ENCODE measurements at places on chromosomes 7 and 10.

DNA sequence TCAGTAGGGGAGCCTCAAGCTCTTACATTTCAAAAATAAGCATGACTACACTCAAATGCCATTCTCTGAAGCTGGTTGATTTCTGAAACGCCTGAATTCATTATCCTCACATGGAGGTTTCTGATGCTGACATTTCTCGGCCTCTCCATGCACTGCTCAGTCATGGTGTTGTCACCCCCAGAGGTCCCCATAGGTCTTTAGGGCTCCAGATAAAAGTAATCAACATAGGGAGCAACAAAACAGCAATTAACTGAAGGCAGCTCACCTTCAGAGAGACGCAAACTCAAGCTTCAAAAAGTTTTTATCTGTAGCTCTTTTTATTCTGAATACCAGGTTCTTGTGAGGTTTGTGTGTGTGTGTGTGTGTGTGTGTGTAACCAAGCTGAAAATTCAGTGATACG, 223.2 kb upstream of the LRRN3 start:
- DNase-seq = no peak

GRCh38 chr10:33143160-33143728, 185.2 kb upstream of the ITGB1 start:
- no peak for DNase-seq

- no peak for DNase-seq
These were observed 367.7 kb upstream of the SHH start for GRCh38 chr7:156179872-156180390.

DNA sequence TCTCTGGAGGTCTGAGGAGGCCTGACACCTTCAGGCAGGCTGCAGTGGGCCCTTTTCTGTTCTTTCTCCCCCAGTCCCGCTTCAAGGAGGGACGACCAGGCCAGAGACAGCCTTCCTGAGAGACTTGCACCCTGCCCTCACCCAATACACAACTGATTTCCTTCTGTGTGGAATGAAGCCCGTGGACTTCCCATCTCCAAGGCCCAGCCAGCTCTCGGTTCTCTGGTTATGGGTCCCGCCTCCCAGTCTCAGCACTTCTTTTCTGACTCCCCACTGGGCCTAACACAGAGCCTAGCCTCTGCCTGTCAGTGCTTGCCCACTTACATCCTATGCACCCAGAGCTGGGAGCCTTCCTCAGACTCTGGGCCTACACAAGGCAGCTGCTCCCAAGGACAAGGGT, 24.1 kb upstream of the ADCYAP1R1 start:
- no peak for DNase-seq

GRCh38 chr10:31683682-31684081, 244.9 kb downstream of the ARHGAP12 start:
- no peak for DNase-seq

DNA sequence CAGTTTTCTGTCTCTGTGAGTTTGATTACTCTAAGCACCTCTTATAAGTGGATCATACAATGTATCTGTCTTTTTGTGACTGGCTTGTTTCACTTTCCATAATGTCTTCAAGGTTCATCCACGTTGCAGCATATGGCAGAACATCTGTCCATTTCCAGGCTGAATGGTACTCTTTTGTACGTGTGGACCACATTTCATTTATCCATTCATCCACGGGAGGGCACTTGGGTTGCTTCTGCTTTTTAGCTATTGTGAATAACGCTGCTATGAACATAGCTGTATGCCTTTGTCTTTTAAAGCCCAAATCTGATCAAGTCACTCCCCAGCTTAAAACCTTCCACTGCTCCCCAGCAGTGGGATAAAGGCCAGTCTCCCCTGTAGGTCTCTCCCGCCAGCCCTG, 31.5 kb downstream of the EGFR start:
- no peak for DNase-seq

DNA sequence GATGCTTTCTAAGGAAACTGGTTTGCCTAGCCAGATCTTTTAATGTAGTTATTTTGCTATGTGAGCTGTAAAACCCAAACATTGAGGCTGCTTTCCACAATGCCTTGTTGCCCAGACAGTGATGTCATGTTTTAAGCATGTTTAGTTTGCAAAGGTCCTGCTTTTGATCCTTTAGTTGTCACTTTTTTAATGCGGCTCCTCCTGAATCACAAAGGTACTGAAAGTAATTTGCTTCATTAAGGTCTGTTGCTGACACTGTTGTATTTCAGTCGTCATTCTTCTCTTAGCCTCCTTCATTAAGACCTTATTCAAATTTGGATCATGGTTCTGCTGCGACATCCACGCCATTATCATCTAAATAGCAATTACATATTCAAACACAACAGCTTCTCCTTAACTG, 10.6 kb downstream of the RPA3 start:
- no peak for DNase-seq

GRCh38 chr10:102596506-102596971, 47.7 kb upstream of the TRIM8 start:
- no peak for DNase-seq

DNA sequence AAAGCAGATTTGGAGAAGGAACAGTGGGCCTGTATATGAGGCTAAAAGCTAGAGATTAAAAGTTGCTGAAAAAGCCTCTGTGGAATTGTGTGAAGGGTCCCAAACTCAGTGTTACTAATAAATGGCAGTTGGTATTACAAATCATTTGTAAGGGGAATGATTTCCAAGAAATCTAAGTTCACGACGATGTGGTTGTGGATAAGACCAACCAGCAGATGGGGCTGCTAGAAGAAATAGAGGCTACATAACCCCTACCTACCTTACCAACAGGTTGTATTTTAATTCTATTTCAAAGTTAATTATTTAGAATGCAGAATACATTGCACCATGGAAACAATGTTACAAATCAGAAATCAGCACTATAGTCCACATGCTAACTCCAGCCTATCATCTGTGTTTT, 377.1 kb downstream of the HPSE2 start:
- no peak for DNase-seq

DNA sequence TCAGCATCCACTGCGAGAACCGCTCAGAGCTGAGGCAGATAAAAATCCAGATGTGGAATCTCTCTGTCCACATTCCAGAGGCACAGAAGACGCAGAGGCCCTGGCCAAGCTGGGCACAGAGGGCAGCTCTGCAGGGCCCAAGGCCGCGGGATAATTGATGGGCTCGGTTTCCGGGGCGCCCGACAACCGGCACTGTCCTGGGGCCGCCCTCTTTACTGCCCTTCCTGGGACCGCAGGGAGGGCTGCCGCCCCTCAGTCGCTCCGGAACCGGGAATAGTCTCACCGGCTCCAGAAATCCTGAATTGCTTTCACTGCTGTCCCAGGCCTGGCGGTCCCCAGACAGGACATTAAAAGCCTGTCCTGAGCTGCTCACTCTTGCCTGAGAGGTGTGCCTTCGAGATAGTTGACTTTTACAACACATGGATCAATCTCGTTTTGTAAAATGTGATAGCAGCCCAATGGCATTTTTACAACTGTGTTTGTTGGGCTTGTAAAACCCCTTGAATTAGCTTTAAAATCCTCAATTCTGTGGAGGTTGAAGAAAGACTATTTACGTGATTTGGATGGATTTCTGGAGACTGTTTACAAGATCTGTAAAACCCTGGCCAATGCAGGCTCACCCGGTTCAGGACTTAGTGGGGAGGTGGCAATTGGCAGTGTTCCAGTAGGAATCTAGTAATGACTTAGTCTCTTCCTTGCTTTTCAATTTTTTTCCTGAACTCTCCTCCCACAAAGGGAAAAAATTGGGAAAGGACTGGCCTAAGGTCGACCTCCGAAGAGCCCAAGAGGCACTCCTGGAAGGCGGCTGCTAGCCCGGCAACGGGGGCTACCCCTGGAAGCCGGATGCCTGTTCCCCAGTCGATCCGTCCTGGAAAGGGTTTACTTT, 1.4 kb upstream of the HOXA6 start:
- no peak for DNase-seq

DNA sequence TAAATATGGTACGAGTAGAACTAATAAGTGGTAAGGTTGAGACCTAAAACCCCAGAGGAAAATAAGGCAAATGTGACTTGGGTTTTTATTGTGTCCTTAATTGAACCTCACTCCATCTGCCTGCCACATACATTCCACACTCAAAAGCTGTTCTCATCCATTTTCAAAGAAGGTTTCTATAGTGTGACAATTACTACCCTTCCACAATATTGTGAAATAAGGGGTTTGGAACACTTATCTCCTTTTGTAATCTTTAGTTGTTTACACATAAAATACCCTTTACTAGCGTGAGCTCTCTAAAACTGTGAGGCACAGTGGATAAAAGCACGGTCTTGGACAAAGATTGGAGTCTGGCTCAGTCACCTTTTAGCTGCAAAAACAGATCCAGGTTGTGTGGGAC, 166.6 kb downstream of the THSD7A start:
- DNase-seq = no peak

- DNase-seq = no peak
These were observed 58.6 kb upstream of the ZPBP start for GRCh38 chr7:50151661-50152060.

- DNase-seq = no peak
These were observed 162.6 kb downstream of the SH2D4B start for GRCh38 chr10:80700252-80700651.

GRCh38 chr7:100822236-100823139, 4.8 kb downstream of the EPHB4 start:
- DNase-seq = no peak

GRCh38 chr10:108319434-108320222, 1155.1 kb upstream of the SORCS1 start:
- no peak for DNase-seq

DNA sequence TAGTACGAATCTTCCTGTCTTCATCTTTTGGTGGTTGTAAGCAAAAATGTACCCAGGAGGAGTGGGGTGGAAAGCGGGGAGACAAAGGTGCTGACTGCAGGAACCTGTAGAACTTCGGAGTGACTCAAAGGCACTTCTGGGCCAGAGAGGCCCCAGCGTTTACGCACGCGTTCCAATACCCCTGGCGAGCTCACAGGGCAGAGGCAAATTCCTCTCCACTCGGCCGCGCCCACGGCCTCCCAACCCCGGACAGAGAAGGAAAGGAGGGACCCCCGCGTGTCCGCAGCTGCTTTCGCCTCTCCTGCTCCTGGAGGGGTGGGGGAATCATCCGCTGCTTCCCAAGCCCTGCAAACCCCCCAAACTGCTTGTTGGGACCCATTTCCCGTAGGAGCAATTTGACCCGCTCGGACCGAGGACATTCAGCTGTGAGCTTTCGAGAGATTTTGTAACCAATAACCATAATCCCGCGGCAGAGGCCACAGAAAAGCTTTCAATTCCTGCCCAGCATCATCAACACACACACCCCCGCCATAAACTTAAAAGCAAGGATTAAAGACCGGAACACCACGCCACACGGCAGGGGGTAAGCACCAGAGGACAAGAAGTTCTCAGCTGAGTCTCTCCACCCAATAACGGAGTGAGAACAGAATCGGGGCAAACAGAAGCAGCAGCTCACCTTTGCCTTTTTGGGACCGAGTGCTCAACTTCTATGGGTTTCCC, 2.3 kb downstream of the IGF2BP3 start:
- no peak for DNase-seq

- DNase-seq = peak; percentile 4
These were observed 707 bp upstream of the C1GALT1 start for GRCh38 chr7:7181519-7182155.

GRCh38 chr7:47520406-47520805, 61.5 kb downstream of the TNS3 start:
- no peak for DNase-seq

DNA sequence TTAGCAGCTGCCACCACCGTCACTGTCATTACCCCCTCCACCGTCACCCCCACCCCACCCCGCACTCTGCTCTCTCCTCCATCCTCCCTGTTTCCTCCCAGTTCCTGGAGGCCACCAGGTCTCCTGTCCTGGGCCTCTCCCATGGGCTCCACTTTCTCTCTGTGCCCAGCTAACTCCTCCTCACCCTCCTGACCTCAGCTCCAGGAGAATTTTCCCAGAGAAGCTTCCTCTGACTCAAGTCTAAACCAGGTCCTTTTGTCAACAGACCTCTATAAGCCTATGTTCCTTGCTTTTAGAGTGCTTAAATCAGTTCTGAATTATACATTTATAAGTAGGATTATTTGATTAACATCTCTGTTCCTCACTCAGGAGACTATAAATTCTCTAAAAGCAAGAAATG, 150.0 kb downstream of the ARHGAP12 start:
- DNase-seq = no peak

DNA sequence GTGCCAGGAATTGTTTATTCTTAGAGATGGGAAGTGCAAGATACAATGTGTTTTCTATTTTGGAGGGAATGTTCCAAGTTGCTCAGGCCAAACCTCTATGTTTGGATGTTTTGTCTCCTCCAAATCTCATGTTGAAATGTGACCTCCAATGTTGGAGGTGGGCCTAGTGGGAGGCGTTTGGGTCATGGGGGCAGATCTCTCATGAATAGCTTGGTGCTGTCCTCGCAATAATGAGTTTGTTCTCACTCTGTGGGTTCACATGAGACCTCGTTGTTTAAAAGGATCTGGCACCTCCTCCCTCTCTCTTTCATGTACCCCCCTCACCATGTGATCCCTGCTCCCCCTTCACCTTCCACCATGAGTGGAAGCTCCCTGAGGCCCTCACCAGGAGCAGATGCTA, 8.3 kb upstream of the GDF10 start:
- no peak for DNase-seq

DNA sequence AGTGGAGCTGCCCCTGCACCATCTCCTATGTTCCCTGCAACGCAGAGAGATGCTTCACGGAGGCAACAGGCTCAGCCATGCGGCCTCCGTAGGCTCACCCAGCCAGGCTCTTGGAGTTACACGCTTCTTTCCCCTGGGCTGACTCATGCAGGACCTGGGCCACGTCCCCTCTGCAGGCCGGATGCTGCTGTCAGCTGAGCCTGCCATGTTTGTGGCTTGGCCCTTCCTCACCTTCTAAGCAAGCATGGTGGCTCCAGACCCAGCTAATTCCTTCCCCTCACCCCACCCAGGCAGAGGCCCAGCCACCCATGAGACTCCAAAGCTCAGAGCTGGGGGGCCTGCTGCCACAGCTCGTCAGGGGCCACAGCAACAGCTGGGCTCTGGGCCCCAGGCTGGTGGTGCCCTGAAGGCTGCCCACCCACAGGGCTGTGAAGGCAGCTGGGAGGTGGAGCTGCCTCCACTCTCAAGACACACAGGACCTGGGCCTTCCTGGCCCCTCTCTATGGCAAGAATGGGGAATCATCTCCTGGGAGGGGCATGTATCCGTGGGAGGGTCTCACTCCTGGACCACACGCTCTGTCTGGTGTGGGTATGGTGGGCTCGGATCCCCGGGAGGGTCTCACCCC, 219.6 kb downstream of the ELFN1 start:
- DNase-seq = no peak

GRCh38 chr10:80163741-80164341, 31.3 kb downstream of the PLAC9 start:
- no peak for DNase-seq

DNA sequence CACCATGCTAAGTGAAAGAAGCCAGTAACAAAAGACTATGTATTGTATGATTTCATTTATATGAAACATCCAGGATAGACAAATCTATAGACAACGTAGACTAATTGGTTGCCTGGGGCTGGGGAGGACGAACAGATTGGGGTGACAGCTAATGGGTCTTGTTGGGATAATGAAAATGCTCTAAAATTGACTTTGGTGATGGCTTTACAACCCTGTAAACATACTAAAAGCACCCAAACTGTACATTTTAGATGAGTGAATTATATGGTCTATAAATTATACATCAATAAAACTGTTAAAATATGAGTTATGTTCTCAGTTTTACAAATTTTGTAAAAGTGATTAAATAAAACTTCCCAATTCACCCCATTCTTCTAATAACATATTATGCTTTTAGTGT, 261.5 kb downstream of the ELMO1 start:
- no peak for DNase-seq

Data from stimulated activated CD8-positive, alpha-beta memory T cell treated with anti-CD3 and anti-CD28 coated beads, Interleukin-4, amount 100 ng/mL, for 4 hours (primary cell).